ENCODE measurements at places on chromosomes 12 and 14.
A peak's percentile ranks its signal among the peaks of the same experiment; 100 is the strongest.

DNA sequence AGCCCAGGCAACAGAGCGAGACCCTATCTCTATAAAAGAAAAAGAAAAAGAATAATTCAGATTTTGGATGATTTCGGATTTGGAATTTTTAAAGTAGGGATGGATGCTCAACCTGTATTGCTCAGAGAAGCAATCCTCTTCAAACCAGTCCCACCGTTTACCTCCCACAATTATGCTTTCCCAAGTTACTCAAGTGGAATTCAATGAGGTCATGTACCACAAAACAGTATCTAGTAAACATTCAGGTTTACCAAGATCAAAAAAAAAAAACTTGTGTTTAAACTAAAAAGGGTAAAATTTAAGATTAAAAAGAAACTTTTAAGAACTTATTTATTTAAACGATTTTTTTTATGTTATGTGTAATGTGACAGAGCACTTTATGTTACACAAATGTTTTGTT is 2.5 kb downstream of the KDM5A start:
- DNase-seq = peak; percentile 9

- DNase-seq = no peak
Measured at GRCh38 chr12:110093631-110094311, 30.4 kb upstream of the IFT81 start.

DNA sequence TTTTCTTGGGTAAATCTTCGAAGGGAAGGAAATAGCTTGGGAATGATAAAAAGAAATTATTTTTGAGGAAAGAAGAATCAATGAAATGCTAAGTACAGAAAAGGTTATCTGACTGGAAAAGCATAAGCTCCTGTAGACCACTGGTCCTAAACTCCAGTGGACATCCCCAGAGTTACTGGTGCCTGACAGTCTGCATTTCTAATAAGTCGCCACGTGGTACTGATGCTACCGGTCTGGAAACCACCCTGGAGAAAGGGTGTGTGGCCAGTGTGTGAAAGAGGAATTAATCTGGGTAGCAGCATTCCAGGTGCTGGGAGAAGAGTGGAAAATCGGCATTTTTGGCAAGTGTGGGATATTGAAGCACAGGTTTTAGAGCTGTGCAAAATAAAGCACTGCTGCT is 73.3 kb downstream of the FBXW8 start:
- no peak for DNase-seq

GRCh38 chr12:94421868-94422740 is 37.6 kb downstream of the CEP83 start:
- DNase-seq = no peak

Data from GM03348 (cell line).